ENCODE measurements at places on chromosomes 3 and 15.

DNA sequence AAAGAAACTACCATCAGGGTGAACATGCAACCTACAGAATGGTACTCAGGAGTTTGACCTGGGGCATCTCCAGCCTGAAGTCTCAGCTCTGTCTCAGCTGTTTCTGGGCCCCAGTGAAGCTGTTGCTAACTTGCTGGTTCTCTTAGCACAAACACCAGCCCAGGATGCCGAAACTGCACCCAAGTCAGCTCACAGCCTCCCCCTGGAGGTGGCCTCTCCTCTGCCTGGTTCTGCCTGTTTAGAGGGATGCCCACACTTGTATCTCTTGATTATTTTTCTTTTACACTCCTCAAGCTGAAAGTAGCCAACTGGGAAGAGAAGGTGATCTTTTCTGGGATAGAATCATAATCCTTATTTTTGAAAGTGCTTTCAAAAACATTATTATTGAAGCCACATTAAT is 289.0 kb upstream of the RASGRP1 start:
- DNase-seq = no peak

- DNase-seq = peak; percentile 55
Measured at GRCh38 chr3:17088602-17089313, 204.0 kb downstream of the PLCL2 start.

GRCh38 chr15:37107071-37107743 is 6.9 kb upstream of the MEIS2 start:
- no peak for DNase-seq

- DNase-seq = no peak
Measured at GRCh38 chr3:139654637-139655365, 23.0 kb downstream of the NMNAT3 start.

DNA sequence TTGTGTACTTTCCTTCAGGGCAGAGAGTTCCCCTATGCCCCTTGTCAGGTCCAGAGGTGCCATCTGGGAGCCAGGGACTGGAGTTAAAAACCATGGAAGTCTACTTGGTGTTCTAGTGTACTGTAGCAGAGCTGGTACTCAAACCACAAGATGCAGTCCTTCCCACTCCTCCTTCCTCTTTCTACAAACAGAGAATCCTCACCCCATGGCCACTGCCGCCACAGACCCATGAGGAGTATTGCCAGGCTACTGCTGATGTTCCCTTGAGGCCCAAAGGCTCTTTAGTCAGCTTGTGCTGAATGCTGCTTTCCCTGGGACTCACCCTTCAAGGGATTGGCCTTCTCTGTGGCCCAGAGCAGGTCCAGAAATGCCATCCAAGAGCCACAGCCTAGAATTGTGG is 229.2 kb upstream of the ZPLD1 start:
- DNase-seq = no peak

- DNase-seq = peak; percentile 25
Measured at GRCh38 chr3:115217678-115218451, 70.8 kb upstream of the ZBTB20 start.

- no peak for DNase-seq
Measured at GRCh38 chr15:36313736-36314280, 265.6 kb upstream of the CDIN1 start.

GRCh38 chr15:100502651-100503050 is 26.1 kb downstream of the CERS3 start:
- no peak for DNase-seq
